ENCODE measurements at places on chromosomes 6 and 20.
A peak's percentile ranks its signal among the peaks of the same experiment; 100 is the strongest.

DNA sequence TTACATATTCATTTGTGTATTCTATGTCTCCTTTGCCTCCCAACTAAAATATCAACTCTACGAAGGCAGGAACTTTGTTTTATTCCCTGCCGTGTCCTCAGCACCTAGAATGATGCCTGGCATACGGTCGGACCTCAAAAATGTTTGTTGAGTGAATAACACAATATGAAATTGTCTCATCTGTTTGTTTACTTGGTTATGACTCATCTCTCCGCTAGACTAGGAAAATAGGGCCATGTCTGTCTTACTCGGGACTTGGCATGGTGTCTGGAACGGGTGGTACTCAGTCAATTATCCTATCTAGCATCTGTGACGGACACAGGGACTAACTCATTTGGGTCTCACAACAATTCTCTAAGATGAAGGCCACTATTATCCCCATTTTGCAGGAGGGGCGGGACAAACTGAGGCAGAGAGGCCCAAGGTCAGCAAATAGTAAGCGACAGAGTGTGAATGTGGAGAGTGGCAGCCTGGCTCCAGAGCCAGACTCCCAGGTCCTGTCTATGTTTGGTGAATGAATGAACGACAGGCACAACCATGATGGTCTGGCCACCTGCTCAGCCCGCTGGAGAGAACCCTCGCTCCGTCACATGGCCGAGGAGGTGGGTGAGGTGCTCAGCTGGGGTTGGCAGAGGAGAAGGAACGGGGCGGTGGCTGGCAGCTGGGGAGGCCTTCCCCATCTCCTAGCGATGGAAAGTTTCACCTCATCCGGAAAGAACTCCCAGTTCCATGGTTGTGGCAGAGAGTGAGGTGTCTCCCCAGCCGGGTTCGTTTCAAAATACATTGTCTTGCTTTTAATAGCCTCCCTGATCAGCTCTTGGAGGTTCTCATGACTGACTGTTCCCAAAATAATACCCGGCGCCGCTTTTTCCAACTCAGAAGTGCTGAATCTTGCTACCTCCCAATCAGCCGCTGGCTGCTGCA is 27.6 kb upstream of the NFATC2 start:
- no peak for DNase-seq

DNA sequence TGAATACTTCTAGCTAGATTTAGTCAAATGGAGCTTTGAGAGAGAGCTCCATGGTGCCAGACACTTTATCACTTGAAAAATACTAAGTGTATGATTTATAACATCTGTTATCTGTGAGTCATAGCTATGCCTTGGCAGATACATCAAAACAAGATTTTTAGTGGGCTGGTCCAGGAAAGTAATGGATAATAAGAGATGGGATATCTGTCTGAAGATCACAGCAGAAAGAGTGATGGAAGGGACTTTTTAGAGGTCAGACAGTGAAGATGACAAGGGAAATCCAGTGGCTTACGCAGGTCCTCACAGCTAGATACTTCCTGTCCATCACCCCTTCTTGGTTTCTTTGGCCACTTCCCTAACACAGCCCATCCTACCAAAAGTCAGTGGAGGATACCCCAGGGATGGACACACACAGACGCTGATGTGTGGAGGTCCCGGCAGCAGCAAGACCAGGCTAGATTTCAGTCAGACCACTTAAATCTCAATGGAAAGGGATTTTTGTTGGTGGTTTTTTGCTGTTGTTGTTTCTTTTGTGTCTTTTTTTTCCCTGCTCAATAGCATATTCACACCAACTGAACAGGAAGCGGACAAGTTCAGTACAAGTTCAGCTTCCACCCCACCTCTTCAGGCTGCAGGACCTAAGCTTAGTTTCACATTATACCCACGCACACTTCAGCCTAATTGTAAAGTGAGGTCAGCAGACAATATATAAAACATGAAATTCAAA is 209.3 kb downstream of the ALDH8A1 start:
- no peak for DNase-seq

DNA sequence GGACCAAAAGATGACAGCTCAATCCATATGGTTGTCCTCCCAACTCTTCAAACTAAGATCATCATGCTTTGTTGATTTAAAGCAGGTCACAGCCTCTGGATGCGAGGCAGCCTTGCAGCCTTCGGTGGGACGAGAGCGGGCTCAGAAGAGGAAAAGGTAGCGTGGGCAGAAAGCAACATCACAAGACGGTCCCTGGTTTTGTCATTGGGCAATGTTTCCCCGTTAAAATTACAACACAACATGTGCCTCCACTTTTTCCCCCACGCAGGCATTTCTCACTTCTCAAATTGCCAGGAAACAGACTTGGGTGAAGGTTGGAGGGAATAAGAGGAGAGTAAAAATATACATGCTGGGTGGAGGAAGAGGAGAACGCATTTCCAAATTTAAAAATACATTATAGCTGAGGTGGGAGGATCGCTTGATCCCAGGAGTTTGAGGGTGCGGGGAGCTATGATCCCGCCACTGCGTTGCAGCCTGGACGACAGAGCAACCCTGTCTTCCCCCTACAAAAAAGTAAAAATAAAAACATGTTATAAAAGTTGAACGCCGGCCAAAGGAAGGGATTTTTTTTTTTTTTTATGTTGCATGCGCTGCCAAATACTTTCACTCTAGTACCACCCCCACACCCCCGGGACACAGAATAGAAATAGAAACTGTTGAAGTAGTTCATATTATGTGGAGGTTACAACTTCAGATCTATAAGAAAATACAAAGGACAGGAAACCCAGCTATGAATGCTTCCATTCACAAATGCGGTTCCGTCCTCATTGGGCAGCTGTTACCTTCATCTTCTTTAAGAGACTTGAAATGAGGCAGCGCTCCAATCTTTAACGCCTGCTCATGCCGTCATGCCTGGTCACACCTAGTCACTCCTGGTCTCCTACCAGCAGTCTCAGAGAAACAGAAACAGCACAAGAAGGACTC is 13.9 kb upstream of the NAA20 start:
- no peak for DNase-seq

DNA sequence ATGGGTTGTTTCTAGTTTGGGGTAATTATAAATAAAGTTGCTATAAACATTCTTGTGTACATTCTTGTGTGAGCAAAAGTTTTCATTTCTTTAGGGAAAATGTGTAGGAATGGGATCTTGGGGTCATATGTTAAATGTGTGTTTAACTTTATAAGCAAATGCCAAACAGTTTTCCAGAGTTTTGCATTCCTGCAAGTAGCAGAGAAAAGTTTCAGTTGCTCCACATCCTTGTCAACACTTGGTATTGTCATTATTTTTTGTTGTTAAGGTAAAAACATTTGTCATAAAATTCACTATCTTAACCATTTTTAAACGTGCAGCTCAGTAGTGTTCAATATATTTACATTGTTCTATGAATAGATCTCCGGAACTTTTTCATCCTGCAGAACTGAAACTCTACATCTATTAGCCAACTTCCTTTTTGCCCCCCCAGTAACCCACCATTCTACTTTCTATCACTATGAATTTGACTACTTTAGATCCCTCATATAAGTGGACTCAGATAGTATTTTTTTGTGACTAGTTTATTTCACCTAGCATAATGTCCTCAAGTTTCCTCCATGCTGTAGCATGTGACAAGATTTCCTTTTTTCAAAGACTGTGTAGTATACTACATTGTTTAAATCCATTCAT is 48.4 kb downstream of the PHACTR2 start:
- no peak for DNase-seq

GRCh38 chr6:12339808-12340487 is 49.8 kb downstream of the EDN1 start:
- DNase-seq, result no peak

- DNase-seq, result no peak
These were observed 1.7 kb upstream of the DSTN start for GRCh38 chr20:17568045-17568788.

DNA sequence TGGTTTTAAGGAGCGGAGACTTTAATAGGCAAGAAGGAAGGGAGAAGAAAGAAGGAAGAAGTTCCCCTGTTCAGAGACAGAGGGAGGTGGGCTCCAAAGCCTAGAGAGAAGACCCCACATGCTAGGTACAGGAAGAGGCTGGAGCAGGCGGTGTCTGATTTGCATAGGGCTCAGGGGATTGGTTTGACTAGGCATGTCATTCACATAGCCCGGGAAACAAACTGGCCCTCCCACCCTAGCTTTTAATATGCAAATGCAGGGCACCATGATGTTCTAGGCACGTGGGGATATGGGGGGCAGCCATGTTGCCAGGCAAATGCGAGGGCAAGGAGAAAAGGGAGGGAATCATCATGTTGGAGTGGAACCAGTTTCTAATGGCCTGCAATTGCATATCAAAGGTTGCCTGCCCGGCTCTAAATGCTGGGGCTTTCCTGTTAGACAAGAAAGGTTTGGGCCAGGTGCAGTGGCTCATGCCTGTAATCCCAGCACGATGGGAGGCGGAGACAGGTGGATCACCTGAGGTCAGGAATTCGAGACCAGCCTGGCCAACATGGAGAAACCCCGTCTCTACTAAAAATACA is 34.3 kb upstream of the AGPAT4 start:
- no peak for DNase-seq

- DNase-seq, result no peak
These were observed 6.5 kb downstream of the PDRG1 start for GRCh38 chr20:31945319-31945718.

DNA sequence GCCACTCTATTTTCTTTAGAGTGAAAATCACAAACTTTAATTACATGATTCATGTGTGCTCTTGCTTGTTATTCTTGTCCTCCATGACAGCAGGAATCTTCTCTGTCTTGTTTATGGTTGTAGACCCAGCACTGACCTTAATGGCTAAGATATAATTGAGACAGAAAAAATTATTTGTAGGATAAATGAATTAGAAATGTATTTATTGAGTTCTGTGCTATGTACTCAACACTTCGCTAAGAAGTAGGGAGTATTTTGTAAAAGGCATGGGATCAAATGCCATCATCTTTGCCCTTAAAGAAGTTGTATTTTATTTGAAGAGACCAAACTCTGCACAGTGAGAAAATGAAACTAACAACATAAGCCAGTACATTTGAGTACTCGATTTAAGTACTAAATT is 71.2 kb downstream of the CBLN4 start:
- DNase-seq, result no peak

DNA sequence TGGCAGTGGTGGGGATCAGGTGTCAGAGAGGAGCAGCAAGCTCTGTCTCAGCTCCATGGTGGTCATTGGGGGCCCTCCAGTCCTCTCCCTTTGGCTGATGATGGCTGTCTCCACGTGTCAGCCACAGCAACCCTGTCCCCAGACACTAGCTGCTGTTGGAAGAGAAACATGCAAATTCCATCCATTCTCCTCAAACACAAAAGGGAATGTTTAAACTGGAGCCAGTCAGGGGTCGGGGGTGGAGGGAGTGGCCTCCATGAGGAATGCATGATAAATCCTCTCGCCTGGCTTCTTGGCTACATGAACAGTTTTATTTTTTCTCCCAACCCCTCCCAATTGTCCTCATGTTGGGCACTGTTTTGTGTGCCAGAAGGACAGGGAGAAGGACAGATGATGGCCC is 86.4 kb downstream of the EDN3 start:
- no peak for DNase-seq

DNA sequence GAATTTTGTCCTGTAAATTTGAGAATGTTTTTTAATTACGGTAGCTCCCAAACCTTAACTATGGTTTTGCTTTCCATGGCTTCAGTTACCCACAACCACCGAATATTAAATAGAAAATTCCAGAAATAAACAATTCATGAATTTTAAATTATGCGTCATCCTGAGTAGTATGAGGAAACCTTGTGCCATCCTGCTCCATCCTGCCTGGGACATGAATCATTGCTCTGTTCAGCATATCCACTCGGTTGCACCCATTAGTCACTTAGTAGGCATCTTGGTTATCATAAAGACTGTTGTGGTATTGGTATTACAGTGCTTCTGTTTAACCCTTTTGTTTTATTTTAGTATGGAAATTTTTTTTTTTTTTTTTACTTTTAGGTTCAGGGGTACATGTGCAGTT is 39.7 kb downstream of the KCNS1 start:
- no peak for DNase-seq

DNA sequence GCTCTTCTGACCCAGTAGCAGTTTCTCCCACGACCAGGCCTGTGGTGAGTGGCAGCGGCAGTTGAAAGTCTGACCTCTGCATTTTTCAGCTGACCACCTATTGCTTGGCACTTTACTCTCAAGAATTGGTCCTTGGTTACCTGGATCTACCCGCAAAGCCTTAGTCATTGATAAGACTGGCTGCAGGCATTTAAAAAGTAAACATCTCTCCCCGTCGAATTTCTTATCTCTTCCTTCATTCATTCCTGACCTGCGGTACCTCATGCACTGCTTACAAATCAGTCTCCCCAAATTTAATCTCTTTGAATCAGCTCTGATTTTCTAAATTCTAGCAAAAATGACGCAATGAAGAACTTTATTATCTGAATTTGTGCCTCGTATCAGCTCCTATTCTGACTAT is 26.1 kb upstream of the IPCEF1 start:
- DNase-seq, result no peak

DNA sequence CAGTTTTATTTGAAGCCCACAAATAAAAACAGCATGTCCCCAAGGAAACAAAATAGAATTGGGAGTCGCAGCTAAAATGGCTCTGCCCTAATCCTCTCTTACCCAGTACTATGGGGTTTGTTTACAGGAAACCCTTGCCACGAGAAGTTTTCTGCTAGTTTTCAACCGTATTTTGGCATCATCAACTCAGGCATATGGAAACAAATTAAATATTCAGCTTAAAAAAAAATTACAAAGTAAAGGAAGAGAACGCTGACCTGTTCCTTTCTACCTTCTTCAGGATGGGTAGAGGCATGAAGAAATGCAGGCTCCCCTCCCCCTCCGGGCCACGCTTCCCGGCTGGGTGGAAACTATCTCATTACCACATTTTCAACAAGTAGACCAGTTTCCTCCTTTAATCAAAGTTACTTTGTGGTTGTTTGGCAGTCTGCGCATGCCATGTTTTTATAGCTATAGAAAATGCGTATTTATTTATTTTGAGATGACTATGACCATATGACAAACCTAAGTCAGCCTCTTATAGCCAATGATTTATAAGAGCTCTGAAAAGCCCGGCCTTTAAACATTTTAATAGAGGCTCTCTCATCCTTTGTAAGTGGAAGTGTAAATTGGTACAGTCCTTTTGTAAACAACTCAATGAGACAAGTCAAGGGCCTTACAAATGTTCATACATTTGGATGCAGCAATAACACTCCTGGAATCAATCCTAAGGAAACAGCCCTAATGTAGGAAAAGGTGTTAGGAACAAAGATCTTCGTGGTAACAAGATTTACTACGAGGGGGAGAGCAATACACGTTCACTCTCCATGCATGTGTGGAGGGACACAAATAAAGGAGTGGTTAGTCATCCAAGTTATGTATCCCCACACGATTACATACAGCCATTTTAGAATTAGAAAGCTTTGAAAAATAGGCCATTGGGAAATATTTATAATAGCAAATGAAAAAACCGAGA is 16.1 kb upstream of the ZNF217 start:
- DNase-seq, result peak; percentile 62

- DNase-seq, result no peak
These were observed 78.7 kb downstream of the CEBPB start for GRCh38 chr20:50269091-50270033.

GRCh38 chr20:20847814-20848213 is 135.4 kb upstream of the RALGAPA2 start:
- no peak for DNase-seq

- DNase-seq, result no peak
These were observed 371.5 kb downstream of the SYNE1 start for GRCh38 chr6:152265651-152266050.

Data from activated naive CD4-positive, alpha-beta T cell (primary cell).